ENCODE measurements at places on chromosomes 7 and 10.

DNA sequence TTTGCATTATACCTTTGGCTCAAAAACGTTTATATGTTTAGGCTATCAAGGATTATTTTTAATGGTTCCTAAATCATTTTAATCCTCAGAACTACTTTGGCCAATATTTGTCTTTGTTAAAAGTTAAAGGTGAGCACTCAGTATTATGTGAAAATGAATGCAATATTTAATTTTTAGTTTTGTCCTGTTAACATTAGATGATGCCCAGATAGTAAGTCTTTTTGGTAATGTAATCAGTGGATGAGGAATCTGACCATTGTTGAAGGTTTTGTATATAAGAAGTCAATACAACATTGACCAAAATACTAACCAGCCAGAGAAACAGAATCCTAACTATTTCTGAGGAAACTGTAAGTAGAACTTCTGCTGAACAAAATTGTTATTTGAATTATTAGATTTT, at the start of gene LIPF:
TSS of gene LIPF (plus strand) at position 301 of the 400 bp plus-strand sequence. CDS start 2,856 bp downstream, outside the sequence.
- DNase-seq: no peak

DNA sequence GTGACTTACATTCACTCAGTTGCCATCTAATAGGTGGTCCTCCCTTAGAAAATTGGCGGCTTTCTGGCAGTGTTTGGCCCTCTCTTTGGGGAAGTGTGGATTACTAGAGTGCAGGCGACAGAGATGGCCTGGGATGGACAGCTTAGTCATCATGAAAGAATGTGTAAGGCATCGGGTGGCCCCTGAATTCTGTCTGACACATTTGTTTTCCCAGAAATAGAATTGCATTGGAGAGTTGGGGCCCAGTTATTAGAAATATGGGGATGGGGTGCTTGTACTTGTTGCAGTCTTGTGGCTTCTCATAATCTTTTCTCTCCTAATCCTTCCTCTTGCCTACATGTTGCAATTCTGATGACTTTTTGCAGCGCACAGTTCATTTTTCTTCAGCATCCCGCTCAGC, 13.8 kb downstream of the TCF7L2 start:
- DNase-seq: no peak

- DNase-seq: no peak
Measured at GRCh38 chr7:12581897-12582296, 11.4 kb downstream of the SCIN start.

GRCh38 chr10:100531761-100532160, 2.1 kb upstream of the NDUFB8 start:
- DNase-seq: no peak

DNA sequence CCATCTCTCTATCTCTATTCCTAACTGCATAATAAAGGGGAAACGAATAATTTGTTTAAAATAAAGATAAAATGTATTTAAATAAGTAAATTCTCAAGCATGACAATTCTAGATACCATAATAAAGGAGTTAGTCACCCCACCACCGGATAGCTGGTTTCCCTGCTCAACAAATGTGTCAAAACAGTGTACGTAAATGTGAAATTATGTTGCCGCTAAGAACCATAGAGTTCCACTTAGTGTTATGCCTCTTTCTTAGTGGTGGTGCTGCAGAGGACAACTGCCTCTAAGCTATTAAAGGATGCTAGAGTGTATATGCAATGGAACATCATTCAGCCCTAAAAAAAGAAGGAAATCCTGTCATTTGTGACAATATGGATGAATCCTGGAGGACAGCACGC, 42.4 kb downstream of the SMKR1 start:
- no peak for DNase-seq

DNA sequence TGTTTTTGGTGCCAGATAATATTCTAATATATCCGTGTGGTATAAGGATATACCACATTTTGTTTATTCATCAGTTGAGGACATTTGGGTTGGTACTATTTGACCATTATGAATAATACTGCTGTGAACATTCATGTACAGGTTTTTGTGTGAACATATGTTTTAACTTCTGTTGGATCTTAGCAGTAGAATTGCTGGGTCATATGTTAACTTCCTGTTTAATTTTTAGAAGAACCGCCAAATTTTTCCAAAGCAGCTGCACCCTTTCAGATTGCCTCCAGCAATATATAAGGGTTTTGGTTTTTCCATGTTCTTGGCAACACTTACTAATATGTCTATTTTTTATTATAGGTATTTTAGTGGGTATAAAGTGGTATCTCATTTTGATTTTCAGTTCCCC, 22.8 kb downstream of the VPS26A start:
- no peak for DNase-seq

DNA sequence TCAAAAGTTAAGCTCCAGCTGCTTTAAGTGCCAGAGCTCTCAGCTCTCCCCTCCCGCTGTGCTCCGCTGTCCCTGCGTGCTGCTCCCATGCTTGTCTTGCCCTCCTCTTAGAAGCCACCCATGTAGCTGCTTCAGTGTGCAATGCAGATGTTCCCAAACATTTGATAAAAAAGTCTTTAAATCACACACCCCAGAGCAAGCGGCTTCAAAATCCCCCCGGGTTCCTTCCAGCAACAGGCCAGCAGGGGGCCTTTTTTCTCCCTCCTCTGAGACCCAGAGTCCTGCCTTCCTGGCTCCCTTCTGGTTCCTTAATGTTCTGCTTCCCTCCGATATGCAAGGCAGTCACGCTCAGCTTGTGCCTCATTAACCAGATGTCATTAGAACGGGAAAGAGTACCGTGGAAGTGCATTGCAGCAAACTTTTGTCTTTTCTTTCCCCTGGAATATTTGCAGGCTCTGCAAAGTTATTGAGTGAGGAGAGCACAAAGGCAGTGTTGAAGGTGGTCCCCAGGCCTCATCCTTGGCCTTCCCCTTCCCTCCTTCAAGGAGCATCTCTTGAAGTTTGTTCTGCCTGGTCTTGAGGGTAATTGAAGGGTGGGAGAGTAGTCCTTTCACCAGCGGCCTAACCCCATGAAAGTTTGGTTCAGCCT, 25.5 kb downstream of the LDB3 start:
- no peak for DNase-seq

DNA sequence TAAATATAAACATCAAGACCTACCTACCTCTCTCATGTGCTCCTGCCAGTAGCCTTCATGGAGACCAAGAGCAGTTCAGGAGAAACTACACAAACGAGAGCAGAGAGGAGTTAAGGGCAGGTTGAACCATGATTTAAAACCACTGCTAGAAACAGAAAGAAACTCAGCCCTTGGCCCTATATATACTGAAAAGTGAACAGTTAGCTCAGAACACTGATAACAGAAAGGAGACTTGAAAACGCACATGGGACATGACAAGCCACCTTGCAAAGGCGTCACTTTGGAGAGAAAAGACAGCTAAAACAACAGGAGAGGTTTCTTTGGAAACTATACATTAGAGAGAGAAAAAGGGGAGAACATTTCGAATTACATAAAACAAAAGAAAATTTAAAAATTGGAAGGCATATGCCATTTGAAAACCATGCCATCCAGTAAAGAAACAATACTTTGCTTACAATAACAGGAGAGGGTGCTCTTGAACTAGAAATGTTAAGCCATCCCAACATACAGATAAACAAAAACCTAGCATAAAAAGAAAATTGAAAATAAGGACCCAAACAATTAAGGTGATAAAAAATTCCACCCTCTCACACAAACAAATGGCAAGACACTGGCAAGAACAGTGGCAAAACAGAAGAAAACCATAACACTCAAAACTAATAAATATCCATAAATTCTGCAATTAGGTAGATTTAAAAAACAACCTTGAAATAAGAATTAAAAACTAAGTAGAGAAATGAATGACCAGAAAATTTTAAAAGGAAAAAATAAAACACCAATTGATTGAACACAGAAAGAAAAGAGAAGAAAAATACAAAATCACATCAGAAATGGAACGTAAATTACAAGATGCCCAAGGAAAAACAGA, 232.7 kb downstream of the IMMP2L start:
- DNase-seq: no peak

DNA sequence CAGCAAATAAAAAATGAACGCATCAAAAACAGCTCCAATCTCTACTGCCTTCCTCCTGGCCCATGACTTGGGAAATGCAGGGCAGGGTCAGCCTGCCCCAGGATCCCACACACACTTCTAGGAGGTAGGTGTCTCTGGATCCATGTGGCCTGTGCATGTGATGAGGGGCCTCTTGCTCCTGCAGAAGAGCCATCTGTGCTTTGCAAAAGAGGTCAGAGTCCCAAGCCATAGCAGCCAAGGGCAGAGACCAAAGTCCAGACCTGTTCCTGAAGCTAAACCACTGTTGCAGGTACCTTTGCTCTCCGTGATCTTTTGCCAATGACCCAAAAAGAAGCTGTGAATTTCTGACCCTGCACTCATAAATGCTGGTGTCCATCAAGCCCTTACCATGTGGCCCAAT, 57.1 kb downstream of the KCNMA1 start:
- no peak for DNase-seq

DNA sequence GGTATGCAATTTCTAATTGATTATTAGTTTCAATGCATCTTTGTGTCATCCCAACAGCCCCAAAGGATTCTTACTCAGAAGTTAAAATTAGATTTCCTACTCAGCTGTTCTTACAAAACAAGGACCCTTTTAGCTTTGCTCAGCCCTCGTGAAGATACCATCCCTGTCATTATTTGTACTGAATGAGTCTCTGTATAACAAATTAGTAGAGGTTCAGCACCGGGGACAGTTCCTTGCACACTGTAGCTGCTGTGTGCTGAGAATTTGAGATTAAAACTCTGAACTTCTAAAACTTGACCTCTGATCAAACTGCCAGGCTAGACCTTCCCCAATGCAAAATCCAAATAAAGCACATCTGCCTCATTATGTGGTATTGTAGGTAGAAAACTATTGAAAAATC, 299.1 kb downstream of the LHFPL3 start:
- DNase-seq: no peak

DNA sequence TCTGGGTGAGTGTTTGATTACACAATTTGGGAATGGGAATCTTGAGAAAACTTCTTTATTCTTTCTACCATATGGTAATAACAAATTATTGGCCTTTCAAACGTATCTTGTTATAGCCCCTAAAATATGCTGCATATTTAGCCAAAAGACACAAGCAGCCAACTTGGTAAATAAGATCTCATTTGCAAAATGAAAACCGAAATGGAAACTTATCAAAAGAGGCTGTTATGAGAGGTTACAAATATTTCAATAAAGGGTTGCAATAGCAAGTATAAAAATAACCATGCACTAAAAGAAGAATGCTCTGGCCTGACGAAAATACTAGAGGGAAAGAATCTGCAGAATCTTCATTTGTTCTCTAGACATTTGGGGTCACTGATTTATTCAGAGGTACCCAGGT, 259.5 kb upstream of the LRRN3 start:
- no peak for DNase-seq

GRCh38 chr7:117946151-117946633, 73.0 kb upstream of the CTTNBP2 start:
- DNase-seq: no peak

DNA sequence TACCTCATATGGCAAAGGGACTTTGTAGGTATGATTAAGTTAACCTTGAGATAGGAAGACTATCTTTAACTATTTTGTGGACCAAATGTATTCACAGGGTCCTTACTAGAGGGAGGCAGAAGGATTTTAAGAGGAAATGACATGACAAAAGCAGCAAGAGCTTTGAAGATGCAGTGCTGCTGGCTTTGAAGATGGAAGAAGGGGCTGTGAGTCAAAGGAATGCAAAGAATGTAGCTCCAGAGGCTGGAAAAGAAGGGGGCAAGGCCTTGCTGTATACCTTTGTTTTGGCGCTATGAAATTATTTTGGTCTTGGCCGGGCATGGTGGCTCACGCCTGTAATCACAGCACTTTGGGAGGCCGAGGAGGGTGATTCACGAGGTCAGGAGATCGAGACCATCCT, 3.2 kb upstream of the NRBF2 start:
- DNase-seq: no peak

- DNase-seq: no peak
Measured at GRCh38 chr10:49593564-49593875, 16.6 kb upstream of the SLC18A3 start.

GRCh38 chr10:4654496-4654895, 171.5 kb upstream of the AKR1E2 start:
- no peak for DNase-seq

DNA sequence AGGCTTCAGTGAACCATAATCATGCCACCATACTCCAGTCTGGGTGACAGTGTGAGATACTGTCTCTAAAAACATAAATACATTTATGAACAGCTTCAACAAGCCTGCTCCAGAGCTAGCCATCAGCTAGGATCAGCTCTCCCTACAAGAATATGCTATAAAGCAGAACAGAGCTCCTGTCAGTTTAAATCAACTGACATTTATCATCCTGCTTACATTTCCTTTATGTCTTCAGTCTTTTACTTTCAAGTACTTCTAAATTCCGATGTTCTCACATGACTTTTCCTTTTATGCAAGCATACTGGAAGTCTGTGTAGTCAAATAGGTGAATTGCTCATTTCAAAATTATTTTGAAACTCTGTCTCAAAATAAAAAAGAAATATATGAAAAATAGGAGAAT, 64.6 kb downstream of the COA1 start:
- DNase-seq: no peak

- DNase-seq: no peak
Measured at GRCh38 chr7:133121175-133121844, 39.4 kb upstream of the CHCHD3 start.

DNA sequence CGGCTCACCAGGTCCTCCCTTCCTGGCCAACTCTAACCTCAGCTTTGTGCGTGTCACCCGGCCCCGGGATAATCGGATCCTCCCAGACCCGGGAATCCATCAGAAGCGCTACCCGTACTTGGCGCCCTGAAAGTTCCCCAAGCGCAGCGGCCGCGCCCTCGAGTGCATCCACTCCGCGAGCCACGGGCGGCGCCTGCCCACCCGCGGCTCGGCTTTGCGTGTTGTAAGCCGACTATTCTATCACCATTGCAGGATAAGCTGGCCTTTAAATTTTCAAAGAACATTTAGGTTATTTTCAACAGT, 35.7 kb upstream of the EBLN1 start:
- peak; percentile 11 for DNase-seq

- DNase-seq: no peak
Measured at GRCh38 chr10:108852211-108852610, 1071.1 kb downstream of the XPNPEP1 start.

DNA sequence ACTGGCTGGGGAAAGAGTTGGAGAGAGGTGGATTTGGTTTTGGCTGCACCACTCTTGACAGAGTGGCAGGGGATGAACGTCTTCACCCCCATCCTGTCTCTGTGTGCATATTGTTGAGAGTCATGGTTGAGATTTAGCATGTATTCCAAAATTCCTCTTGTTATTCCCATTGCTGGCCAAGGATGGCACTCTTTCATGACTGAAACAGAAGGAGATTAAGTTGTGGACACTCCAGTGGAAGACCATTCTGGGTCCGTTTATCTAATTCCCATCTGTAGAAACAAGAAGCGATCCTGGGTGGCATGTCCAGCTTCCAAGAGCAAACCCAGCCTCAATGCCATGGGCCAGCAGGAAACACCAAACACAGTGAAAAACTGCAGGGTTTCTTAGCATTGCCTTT, 469.0 kb upstream of the IGFBP3 start:
- no peak for DNase-seq

- no peak for DNase-seq
Measured at GRCh38 chr10:54985732-54986131, 184.7 kb upstream of the PCDH15 start.

GRCh38 chr7:25026156-25026555, 46.2 kb upstream of the OSBPL3 start:
- DNase-seq: no peak

Measured in stimulated activated CD8-positive, alpha-beta memory T cell treated with anti-CD3 and anti-CD28 coated beads, Interleukin-7, amount 100 ng/mL, for 1 hour (primary cell).